ENCODE measurements at places on chromosomes 12 and 14. TPM values are rescaled to one million over a fixed set of nuclear protein-coding genes. Genes with fewer than 3 reads are reported as not detected.

CDCA3 gene
- total RNA-seq: 2.9 TPM

MAPK1IP1L gene
- total RNA-seq: 72.4 TPM

SDS gene
- 1.1 TPM for total RNA-seq

IRAK3 gene
- total RNA-seq: 50.7 TPM

LIN7A gene
- 14.6 TPM for total RNA-seq

RBP5 gene
- total RNA-seq: 1.1 TPM

EIF2S3B gene
- 0.68 TPM for total RNA-seq

CCDC175 gene
- 1.0 TPM for total RNA-seq

GRCh38 chr14:76902591-76902990 lies 76.4 kb downstream of the LRRC74A start:
- no peak for DNase-seq
- no peak overlapping the region for H3K4me3 ChIP-seq
- no peaks in the 10 kb centered on the region for H3K36me3 ChIP-seq
- H3K4me1 ChIP-seq: peaks cover 24% of the 10 kb centered on the region

DNA sequence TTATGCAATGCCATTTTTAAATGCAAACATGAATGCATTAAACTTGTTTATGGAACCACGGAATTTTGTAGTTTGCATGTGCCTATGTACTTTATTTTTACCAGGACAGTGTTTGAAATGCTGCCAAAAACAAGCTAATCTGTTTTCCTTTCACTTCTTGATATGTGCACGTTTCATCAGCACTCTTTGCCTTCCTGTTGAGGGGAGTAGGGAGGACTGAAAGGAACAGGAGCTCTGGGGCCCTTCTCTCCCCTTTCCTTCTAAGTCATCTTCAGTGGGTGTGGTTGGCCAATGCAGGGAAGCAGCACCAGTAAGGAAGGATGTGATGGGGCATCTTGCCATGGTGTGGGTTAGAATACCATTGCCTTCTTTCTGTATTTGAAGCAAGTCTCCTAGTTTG lies 12.1 kb upstream of the PPP4R4 start:
- no peak for DNase-seq
- H3K4me1 ChIP-seq: peaks cover 20% of the 10 kb centered on the region
- H3K4me3 ChIP-seq: no peak overlapping the region
- H3K27ac ChIP-seq: no peak overlapping the region

DNA sequence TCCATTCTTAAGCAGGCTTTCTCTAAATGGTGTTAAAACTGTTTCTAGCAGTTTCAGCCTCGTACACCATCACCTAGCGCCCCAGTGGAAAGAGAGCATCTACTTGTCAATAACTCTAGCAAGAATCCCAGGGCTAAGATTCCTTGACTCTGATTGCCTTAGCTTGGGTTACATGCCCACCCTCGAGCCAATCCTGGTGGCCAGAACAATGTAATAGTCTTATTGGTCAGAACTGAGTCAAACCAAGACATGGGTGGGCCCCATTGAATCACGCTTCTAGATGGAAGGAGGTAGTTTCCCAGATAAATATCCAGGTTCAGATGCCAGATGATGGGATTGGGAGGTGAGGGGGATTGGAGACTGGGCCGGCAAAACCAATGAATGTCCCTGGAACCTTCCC lies 55.9 kb upstream of the MED13L start:
- no peaks in the 10 kb centered on the region for H3K4me1 ChIP-seq
- H3K27me3 ChIP-seq: no peaks in the 10 kb centered on the region
- H3K27ac ChIP-seq: no peak overlapping the region
- DNase-seq: no peak

- H3K36me3 ChIP-seq: no peaks in the 10 kb centered on the region
- no peak for DNase-seq
- no peak overlapping the region for H3K4me3 ChIP-seq
- no peak overlapping the region for H3K27ac ChIP-seq
- H3K4me1 ChIP-seq: peaks cover 36% of the 10 kb centered on the region
- H3K27me3 ChIP-seq: no peaks in the 10 kb centered on the region
Measured at GRCh38 chr12:3251067-3251466, 173.9 kb downstream of the TSPAN9 start.

DNA sequence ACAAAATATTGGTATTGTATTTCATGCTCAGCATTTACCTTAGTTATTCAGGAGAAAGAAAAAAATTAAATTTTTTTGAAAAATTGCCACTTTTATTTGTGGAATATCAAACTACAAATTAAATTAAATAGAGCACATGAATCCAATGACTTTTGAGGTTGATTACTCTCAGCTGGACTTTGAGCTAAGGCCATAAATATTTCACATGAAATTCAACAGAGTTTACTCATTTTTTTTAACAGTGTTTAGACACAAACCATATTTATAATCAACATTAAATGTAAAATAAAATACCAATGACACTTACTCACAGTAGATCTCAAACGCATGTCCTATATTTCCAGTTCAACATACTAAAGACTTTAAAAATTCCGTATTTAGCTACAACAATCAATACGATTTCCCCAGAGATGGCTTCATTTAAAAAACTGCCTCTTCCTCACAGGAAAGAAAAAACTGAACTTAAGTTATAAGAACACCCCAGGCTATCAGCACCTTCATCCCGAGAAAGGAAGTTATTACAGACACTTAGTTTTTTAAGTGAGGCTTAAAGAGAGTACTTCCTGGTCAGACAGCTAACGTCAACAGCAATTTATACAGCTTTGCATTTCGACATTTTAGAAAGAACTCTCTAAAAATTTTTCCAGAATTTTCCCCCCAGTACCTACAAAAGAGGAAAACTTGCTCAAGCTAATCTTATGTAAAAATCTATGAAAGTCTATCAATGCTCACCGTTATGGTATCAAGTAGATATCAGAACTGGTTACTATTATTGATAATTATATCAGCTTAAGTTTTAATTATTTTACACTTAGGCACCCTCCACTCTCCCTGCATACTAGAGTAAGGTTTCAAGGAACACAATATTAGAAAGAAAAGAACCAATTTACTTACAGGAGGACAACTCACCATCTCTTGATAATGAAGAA lies 13.8 kb downstream of the TAOK3 start:
- H3K36me3 ChIP-seq: no peaks in the 10 kb centered on the region
- H3K27ac ChIP-seq: peak overlapping the region; percentile 66
- DNase-seq: no peak
- H3K4me3 ChIP-seq: peak overlapping the region; percentile 42

- no peak overlapping the region for H3K27ac ChIP-seq
- no peaks in the 10 kb centered on the region for H3K27me3 ChIP-seq
- peaks cover 8% of the 10 kb centered on the region for H3K4me1 ChIP-seq
- no peak overlapping the region for H3K4me3 ChIP-seq
- no peaks in the 10 kb centered on the region for H3K36me3 ChIP-seq
- DNase-seq: no peak
Measured at GRCh38 chr12:13258717-13259119, 62.2 kb downstream of the EMP1 start.

DNA sequence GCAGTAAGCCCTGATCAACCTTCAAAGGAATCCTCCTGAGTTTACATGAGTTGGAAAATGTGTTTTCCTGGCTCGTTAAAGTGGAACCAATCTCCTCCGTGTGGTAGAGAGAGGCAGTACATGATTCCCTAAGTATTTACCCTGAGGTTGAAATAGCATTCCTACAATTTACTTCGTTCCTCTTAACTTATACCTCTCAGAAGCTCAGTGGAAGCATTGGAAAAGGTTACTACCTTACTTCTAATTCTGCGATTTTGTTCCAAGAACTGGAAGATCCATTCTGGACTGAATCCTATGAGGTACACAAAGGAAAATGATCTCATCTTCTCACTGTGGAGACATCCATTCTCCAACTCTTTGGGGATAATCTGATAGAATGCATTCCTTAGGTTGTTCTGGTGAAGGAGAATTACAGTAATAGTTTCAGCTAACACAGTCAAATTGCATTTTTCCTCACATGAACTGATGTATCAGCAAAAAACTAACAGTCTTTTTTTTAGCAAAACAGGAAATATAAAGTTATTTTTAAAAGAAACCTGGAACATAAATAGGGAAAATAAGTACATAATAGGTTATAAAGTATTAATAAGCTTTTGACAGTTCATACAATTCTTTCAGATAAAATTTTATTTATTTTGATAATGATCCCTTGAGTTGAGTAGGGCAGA lies 475.6 kb downstream of the PDZRN4 start:
- H3K27me3 ChIP-seq: no peaks in the 10 kb centered on the region
- no peaks in the 10 kb centered on the region for H3K36me3 ChIP-seq
- no peaks in the 10 kb centered on the region for H3K4me1 ChIP-seq
- DNase-seq: no peak

DNA sequence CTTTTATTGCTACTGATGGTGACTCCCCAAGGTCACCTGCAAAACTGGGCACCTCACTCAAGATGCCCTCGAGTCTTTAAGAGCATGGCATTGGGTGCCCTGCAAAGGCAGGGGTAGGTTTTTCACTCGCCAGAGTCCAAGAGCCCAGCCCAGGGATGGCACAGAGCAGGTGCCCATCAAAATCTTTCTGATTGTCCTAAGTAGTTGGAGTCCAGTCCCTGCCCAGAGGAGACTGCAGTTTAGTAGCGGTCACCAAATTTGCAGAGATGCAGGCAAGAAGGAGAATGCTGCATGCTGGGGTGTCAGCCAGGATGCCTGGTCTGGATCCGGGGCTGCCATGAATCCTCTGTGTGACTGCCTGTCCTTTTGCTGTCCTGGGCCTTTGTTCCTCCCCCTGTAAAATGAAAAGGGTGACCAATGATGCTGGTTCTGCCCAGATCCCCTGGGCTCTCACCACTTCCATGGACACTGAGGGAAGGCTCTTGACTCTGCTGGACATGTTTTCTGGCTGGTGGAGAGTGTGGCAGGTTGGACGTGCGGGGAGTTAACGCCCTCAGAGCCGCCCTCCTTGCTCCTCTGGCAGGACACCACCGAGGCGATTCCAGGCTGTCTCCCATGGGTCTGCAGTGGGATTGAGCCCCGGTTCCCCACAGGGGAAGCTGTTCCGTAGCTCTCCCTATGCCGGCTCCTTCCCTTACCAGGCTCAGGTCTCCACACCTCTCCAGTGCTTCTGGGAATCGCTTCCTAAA lies 41.3 kb downstream of the DLK1 start:
- H3K27ac ChIP-seq: no peak overlapping the region
- H3K27me3 ChIP-seq: no peaks in the 10 kb centered on the region
- H3K36me3 ChIP-seq: no peaks in the 10 kb centered on the region
- H3K4me3 ChIP-seq: no peak overlapping the region

DNA sequence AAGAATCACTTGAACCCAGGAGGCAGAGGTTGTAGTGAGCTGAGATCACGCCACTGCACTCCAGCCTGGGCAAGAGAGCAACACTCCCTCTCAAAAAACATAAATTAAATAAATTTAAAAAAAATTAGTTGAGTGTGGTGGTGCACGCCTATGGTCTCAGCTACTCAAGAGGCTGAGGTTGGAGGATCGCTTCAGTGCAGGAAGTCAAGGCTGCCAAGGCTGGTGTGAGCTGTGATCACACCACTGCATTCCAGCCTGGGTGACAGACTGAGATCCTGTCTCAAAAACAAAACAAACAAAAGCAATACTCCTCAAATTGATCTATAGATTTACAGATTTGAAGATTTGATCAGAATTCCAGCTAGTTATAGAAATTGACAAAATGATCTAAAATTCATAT lies 92.7 kb upstream of the RESF1 start:
- peaks cover 8% of the 10 kb centered on the region for H3K4me1 ChIP-seq
- no peak overlapping the region for H3K27ac ChIP-seq
- H3K27me3 ChIP-seq: no peaks in the 10 kb centered on the region
- no peak for DNase-seq
- H3K4me3 ChIP-seq: no peak overlapping the region

DNA sequence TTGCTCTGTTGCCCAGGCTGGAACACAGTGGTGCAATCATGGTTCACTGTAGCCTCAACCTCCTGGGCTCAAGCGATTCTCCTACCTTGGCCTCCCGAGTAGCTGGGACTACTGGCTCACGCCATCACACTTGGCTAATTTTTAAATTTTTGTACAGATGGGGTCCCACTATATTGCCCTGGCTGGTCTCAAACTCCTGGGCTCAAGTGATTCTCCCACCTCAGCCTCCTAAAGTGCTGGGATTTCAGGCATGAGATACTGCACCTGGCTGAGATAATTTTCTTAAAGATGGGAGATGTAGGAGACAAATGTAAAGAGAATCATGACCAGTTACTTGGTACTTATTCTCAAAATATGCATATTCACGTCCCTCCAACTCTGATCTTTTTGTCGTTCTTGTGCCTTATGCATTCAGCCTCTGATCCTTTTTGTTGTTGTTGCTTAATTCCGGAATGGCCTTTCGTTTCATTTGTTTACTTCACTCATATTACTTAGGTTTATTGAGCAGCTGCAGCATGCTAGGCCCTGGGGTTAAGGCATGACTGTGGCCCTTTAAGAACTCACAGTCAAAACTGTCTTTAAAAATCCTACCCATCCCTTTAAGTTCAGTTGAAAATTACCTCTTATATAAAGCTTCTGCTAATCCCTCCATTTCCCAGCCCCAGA lies 8.9 kb downstream of the RBMS2 start:
- peaks cover 68% of the 10 kb centered on the region for H3K4me1 ChIP-seq
- H3K27me3 ChIP-seq: no peaks in the 10 kb centered on the region
- no peak for DNase-seq
- peak overlapping the region; percentile 31 for H3K27ac ChIP-seq
- peaks cover 5% of the 10 kb centered on the region for H3K36me3 ChIP-seq
- H3K4me3 ChIP-seq: no peak overlapping the region

- no peak overlapping the region for H3K27ac ChIP-seq
- DNase-seq: no peak
- H3K4me1 ChIP-seq: no peaks in the 10 kb centered on the region
- no peaks in the 10 kb centered on the region for H3K27me3 ChIP-seq
- H3K36me3 ChIP-seq: no peaks in the 10 kb centered on the region
Measured at GRCh38 chr14:82365471-82365870, 831.8 kb upstream of the SEL1L start.

- H3K4me1 ChIP-seq: no peaks in the 10 kb centered on the region
- no peak overlapping the region for H3K4me3 ChIP-seq
- H3K27me3 ChIP-seq: no peaks in the 10 kb centered on the region
- H3K27ac ChIP-seq: no peak overlapping the region
- no peak for DNase-seq
- H3K36me3 ChIP-seq: peaks cover 9% of the 10 kb centered on the region
Measured at GRCh38 chr12:96919510-96920210, 12.6 kb downstream of the NEDD1 start.

- no peak for DNase-seq
- H3K4me1 ChIP-seq: no peaks in the 10 kb centered on the region
- H3K27me3 ChIP-seq: no peaks in the 10 kb centered on the region
- H3K36me3 ChIP-seq: no peaks in the 10 kb centered on the region
- no peak overlapping the region for H3K4me3 ChIP-seq
- H3K27ac ChIP-seq: no peak overlapping the region
Measured at GRCh38 chr14:49164074-49164473, 422.1 kb downstream of the RPS29 start.

GRCh38 chr12:106663385-106663784 lies 80.6 kb downstream of the RFX4 start:
- no peak for DNase-seq
- no peak overlapping the region for H3K27ac ChIP-seq
- H3K4me3 ChIP-seq: no peak overlapping the region
- H3K4me1 ChIP-seq: no peaks in the 10 kb centered on the region
- peaks cover 2% of the 10 kb centered on the region for H3K27me3 ChIP-seq

GRCh38 chr12:87336814-87337336 lies 692.3 kb downstream of the C12orf50 start:
- no peaks in the 10 kb centered on the region for H3K36me3 ChIP-seq
- H3K27me3 ChIP-seq: no peaks in the 10 kb centered on the region
- H3K4me1 ChIP-seq: no peaks in the 10 kb centered on the region
- DNase-seq: no peak
